ENCODE measurements at places on chromosomes 5 and 9.

DNA sequence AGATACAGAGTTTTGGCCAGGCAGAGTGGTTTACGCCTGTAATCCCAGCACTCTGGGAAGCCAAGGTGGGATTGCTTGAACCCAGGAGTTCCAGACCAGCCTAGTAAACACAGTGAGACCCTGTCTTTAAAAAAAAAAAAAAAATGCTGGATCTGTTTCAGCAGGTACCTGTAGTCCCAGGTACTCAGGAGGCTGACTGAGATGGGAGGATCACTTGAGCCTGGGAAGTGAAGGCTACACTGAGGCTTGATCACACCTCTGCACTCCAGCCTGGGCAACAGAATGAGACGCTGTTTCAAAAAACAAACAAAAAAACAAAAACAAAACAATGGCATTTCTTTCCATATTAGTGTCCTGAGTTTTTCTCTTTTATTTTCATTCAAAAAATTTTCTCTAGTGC is 19.0 kb downstream of the UNC13B start:
- DNase-seq: no peak

DNA sequence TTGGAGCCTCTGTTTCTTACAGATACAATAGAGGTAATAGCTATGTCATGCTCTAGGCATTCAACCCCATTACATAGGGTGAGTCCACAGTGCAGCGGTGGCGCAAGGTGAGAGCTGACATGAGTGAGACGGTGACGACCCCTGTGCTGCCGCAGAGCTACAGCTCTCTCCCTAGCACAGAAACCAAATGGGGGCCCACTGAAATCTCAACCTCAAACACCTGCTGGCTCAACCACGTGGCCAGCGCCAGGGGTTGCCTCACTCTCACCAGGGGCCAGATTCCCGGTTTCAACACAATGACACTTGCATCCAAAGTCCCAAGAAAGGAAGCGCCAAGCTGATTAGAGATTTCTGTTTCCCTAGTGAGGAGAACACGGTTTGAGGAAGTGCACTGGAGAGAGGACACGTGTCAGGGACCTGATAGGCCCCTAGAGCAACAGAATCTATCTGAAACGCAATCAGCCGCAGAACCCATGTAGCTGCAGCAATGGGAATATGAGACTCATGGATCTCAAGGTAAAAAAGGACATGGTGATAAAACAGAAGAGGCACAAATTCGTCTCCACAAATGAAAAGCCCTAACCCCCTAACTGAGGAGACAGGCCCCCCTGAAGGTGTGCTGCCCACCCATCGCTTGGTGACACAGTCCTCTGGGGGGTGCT is 114.3 kb downstream of the CRB2 start:
- no peak for DNase-seq

DNA sequence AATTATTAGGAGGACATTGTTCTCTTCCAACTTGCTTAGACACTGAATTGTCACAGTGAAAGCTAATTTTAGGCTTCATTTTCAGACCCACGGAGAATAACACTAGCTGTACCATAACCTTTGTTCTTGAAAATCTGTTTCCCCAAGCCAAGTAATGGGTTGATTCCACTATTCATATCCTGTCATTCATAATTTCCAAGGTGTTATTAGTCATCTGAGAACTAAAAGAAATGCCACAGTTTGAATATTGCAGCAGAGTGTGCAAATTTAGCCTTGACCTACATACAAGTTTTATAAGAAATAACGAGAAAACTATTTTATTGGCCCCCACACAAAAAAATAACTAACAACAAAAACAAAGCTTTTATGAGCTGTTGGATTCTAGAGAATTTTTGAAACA is 148.5 kb upstream of the TYRP1 start:
- no peak for DNase-seq

DNA sequence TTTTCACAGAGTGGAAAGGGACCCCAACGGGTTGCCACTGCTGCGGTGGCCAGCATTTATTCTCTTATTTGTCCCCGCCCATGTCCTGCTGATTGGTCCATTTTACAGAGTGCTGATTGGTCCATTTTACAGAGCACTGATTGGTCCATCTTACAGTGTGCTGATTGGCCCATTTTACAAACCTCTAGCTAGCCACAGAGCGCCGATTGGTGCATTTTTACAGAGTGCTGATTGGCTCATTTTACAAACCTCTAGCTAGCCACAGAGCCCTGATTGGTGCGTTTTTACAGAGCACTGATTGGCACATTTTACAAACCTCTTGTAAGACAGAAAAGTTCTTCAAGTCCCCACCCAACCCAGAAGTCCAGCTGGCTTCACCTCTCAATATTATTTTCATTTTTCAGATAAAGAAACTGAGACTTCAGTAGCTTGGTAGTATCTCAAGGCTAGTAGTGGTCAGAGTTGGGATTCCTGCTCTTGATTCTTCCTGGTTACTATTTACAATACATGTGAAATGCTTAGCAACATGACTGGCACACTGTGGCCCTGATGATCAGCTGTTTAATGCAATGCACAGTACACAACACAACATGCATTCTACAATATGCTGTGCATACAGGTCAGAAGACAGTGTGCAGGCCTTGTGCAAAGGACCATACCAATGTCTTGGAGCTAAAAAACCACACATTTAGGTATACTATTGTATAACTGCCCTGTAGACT is 63.6 kb upstream of the BOD1 start:
- no peak for DNase-seq
